ENCODE measurements at places on chromosomes 13 and 19.

GRCh38 chr13:99527301-99527700 is 26.0 kb downstream of the TM9SF2 start:
- DNase-seq: no peak

GRCh38 chr19:16161840-16162239 is 11.5 kb downstream of the CIB3 start:
- DNase-seq: no peak

DNA sequence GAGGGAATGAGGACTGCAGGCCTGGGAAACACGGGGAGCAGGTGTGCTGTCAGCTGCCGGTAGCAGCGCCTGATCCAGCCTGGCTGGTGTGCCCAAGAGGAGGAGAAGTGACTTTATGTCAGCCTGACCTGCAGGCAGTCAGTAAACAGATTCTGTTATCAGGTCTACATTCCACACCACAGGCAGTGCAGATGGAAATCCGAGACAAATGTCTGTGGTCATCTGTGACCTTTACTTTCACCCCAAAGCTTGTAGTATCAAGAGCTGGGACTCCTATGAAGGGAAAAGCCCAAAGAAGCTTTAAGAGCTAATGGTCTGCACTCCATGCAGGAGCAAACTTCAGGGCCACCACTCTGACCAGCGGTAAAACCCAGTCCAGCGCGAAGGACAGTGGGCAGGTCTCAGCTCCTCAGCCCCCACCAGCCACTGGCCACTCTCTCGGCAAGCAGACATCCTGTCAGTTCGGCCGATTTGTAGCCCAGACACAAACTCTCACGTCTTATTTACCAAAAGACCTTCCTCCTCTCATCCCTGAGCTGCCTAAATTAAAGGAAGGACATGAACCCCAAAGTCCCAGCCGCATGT is 7.7 kb downstream of the EPS15L1 start:
- DNase-seq: no peak

GRCh38 chr19:3053218-3053621 is 9.1 kb downstream of the TLE5 start:
- DNase-seq: no peak

DNA sequence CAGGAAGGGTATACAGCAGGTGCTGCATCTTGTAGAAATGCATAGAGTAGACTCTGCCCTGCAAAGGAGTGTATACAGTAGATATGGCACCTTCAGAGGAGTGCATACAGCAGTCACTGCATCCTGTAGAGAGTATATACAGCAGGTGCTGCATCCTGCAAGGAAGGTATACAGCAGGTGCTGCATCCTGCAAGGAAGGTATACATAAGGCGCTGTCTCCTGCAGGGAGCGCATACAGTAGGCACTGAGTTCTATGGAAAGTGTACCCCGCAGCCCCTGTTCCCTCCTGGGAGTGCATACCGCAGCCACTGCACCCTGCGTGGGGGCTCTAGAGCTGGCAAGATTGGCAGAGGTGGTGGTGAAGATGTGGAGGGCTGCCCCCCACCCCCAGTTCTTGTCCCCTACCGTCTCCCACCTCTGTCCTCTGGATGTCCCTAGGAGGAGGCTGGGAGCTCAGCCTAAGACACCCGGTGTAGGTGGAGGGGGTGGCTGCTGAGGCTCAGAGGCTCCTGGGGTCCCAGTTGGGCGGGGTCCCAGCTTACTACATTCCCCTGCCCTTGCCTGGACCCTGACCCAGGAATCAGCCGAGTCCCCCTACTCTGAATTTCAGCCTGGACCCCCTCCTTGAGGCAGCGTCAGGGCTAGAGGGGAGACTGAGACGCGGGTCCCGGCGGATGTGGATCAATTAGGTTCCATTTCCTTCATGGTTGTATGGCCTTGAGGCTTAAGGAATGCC is 2.3 kb upstream of the ADAMTSL5 start:
- DNase-seq: no peak

GRCh38 chr13:61253105-61253877 is 162.4 kb downstream of the PCDH20 start:
- no peak for DNase-seq

DNA sequence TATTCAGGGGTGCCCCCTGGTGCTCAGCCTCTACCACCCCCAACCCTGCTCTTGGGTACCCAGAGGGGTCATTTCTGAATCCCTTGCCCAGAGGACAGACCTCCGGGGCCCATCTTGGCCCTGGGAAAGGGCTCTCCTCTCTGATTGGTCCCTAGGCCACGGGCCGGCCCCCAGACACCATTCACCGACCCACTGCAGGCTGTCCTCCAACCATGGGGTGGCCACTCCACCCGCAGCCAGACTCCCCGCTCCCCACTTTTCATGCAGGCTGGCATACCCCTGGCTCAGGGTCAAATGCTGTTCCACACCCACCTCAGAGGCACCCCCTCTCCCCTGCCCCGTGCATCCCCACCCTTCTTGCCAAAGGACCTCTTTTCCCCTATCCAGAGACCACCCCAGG is 14.8 kb downstream of the SMIM24 start:
- DNase-seq: no peak

GRCh38 chr13:67061750-67062149 is 168.4 kb downstream of the PCDH9 start:
- no peak for DNase-seq

DNA sequence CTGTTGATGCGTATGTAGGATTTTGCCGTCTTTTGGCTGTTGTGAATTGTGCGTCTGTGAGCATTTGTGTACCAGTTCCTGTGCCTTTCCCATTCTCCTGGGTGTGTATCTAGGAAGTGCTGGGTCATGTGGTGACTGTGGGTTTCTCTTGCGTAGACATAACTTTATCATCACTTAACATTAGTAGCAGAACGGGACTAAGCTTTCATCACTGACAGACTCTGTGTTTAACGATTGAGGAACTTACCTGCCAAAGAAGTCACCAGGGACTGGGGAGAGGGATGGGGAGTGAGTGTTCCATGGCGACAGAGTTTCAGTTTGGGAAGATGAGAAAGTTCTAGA is 15.0 kb downstream of the FZR1 start:
- DNase-seq: no peak

DNA sequence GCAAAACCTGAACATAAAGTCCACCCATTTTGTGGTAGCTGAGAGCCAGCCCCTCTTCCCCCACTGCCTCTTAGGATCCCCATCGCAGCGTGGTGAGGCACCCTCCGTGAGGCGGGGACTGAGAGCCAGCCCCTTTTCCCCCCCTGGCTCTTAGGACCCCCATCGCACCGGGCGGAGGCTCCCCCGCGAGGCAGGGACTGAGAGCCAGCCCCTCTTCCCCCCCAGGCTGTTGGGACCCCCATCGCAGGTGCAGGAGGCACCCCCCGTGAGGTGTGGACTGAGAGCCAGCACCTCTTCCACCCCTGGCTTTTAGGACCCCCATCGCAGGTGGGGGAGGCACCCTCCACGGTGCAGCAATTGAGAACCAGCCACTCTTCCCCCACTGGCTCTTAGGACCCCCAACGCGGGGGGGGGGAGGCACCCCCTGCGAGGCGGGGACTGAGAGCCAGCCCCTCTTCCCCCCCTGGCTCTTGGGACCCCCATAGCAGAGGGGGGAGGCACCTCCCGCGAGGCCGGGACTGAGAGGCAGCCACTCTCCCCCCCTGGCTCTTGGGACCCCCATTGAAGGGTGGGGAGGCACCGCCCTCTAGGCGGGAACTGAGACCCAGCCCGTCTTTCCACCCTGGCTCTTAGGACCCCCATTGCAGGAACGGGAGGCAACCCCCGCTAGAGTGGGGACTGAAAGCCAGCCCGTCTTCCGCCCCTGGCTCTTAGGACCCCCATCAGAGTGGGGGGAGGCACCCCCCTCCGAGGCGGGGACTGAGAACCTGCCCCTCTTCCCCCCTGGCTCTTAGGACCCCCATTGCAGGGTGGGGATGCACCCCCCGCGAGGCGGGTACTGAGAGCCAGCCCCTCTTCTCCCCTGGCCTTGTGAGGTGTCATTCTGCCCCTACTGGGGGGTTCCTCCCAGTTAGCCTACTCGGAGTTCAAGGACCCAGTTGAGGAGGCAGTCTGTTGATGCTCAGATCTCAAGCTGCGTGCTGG is 366.4 kb upstream of the SPRY2 start:
- DNase-seq: no peak

DNA sequence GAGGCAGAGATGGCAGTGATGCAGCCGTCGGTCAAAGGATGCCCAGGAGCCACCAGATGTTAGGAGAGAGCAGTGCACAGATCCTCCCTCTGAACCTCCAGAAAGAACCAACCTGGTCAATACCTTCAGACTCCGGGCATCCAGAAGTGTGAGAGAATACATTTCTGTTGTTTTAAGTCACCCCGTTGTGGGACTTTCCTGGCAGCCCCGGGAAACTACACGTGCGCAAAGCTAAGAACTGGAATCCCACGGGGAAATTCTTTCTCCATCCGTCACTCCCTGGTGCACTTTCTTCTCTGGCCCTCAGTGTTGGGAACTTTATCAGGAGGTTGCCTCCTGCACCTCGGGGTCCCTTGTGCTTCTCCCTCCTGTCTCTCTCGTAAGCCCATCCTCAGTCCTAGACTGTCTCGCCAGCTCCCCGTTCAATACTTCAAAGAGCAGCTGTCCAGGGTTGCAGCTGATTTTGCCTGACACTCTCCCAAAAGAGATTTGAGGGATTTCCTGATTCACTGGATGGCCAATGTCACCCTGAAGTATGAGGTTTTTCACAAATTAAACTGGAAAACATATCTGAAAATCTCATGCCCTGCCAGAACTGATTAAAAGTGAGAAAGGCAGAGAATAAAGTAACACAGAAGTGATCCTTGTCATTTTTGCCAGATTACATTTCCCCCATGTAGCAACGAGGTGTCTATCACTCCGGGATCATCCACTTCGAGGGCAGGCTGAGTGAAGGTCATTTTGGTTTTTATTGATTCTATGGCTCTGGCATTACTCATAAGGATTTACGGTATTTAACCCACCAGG is 136.8 kb downstream of the DCT start:
- DNase-seq: no peak

DNA sequence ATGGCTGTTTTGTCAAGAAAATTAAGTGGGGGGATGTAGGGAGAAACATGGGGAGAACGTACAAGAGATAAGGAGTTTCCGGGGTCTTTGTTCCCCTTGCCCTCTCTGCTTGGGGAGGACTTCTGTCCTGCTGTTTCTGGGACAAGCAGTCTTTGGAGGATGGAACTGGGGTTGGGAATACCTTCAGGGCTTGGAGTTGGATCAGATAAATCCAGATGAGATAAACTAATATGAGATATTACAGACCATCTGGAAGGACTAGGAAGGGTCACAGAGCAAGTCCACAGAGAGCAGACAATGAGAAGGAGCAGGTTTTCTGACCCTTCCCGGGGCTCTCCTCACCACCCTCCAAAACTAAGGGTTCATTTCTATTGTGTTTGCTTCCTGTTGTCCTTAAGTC is 237.5 kb downstream of the TSHZ3 start:
- no peak for DNase-seq

- no peak for DNase-seq
Observed at GRCh38 chr13:110446575-110446890, 115.0 kb downstream of the RAB20 start.

DNA sequence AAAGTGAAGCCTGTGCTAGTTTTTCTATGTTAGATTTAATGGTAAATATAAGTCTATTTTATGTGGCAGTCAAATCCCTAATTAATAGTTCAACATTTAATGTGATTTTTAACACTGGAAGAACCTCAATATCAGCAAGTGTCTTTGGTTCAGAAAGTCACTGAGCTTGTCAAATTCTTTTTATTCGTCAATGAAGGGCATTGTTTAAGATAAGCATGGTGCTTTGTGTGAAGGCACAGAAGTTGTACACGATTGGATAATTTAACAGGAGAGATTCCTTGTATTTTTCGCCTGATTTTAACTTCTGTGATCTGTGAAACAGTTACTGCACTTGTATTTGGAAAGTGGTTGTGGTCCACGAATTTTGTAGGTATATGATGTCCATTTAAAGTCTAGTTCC is 30.2 kb upstream of the RB1 start:
- no peak for DNase-seq

GRCh38 chr13:104635879-104636278 is 1569.7 kb upstream of the SLC10A2 start:
- DNase-seq: no peak

DNA sequence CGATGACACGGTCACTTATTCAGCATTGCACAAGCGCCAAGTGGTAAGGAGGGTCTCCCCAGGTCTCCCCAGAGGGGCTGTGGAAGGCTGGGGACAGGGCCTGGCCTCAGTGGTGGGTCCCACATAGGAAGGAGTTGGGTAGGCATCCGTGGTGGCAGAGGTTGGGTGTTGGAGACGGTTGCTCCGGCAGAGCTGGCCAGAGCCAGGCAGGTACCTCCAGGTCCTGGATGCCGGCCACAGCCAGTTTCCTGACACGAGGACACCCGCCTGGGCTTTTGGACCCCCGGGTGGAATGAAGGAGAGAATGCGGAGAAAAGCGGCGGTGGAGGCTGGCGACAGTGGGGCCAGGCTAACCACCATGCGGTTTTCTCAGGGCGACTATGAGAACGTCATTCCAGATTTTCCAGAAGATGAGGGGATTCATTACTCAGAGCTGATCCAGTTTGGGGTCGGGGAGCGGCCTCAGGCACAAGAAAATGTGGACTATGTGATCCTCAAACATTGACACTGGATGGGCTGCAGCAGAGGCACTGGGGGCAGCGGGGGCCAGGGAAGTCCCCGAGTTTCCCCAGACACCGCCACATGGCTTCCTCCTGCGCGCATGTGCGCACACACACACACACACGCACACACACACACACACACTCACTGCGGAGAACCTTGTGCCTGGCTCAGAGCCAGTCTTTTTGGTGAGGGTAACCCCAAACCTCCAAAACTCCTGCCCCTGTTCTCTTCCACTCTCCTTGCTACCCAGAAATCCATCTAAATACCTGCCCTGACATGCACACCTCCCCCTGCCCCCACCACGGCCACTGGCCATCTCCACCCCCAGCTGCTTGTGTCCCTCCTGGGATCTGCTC is 1.3 kb upstream of the FFAR1 start:
- DNase-seq: no peak

DNA sequence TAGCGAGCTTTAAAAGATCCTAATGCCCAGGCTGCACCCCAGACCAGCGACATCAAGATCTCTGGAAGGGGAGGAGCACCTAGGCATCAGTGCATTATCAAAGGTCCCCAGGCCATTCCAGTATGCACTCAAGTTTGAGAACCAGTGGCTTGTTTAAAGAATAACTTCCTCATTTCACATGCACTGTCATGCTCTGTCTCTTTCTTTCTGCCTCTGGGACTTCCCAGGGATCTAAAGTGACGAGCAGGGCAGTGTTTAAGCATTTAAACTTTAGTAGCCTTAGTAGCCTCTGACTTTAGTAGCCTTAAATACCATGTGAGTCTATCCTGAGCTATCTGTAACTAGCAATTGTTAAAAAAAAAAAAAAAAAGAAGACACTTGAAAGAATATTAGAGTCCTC is 8.9 kb upstream of the FARP1 start:
- DNase-seq: no peak

DNA sequence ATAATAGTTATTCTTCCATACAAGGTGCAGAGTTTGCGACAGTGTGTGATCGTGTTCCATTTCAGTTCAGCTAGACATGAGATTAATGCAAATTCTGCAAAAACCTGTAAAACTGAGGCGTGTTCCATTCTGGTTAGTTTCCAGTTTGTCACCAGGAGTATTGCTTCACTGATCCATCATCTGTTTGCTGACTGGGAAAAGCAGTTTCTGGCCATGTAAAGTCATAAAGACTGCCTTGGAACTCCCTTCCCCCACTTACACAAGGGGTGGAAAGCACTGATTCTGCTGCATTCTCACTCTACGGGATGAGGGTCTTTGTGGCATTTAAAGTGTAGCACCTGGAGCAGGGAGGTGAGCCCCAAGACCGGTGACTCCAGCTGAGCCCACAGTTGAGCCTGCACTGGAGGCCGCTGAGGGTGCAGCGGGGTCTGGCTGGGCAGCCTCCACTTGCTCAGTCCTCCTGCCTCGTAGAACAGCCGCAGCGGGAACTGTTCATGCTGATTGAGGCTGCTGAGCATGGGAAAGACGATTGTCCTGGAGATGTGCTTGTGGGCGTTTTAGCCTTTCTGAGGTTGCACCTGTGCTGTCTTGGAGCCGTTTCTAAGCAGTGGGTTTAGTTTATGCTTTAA is 2.0 kb downstream of the ZNF57 start:
- no peak for DNase-seq
